CD4-positive, alpha-beta T cell treated with Interleukin-6 at 100 ng/mL for 8 hours (primary cell): ENCODE measurements at places on chromosomes 1 and 21.

GRCh38 chr1:203590603-203591002 lies 36.0 kb upstream of the ATP2B4 start:
- no peak for DNase-seq

GRCh38 chr1:94463765-94464330 lies 45.7 kb downstream of the ABCD3 start:
- peak; percentile 8 for DNase-seq

DNA sequence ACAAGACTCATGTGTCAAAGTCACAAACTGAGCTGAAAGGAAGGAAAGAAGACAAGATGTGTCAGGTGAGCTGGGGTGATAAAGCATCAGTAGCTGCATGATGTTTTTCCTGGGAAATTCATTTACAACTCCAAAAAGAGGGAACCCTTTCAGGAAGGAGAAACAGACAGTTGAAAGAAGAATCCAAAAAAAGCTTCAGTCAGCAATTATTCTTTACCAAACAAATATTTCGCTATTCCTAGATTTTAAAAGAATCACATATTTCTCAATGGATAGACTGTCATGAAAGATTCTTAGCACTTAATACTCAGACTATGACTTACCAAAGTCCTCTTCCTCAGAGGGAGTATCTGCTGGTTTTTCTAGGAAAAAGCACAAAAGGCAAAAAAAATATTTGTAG lies 214.7 kb downstream of the SLC44A5 start:
- no peak for DNase-seq

GRCh38 chr1:94056171-94056570 lies 64.8 kb downstream of the ABCA4 start:
- no peak for DNase-seq

DNA sequence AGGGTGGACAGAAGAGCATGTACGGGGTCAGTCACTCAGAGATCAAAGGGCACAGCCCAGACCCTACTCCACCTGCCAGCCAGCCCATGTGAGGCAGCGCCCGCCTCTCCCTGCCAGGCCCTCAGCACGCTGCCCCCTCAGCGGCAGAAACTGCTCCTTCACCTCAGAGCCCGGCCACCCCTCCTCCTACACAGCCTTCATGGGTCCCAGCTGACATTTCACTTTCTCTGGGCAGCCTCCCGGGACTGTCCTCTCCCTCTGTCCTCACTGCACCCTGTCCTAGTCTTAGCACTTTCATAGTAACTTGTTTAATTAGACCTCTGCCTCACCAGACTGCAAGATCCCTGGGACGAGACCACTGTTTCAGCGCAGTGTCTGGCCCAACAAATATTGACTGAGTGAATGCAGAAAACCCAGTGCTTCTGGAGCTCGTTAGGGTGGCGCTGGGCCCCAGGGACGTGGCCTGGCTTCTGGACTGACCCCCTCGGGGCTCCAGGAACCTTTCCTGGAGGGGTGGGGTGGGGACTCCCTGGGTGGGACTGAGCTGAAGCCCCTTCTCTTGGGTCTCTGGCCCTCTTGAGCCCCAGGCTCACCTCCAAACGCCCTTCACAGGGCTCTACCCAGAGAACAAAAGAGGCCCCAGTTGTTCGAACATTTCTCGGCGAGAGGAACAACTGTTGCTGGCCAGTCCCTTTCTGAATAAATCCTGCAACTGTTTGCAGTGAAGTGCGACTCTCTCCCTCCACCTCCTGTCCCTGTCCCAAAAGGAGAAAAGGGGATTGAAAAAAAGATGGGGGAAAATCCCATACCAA lies 114.9 kb downstream of the CASZ1 start:
- DNase-seq: no peak

- DNase-seq: no peak
These were observed 876 bp downstream of the DENND2C start for GRCh38 chr1:114668784-114669561.

DNA sequence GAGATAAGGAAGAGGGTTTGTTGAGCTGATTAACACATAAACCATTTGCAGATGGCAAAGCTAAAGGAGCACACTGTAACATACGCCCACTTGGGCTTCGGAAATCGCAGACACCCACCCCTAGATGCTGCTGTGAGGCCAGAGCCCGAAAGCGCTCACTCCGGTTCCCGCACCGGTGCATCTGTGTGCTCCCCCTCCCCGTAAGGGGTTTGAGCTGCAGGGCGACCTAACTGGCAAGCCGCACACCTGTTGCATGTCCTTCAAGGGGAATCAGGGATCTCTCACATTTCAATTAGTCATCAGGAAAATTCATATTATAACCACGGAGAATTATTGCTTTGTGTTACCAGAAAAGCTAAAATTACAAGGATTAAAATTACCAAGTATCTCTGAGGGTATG lies 1.4 kb upstream of the CFH start:
- DNase-seq: no peak

GRCh38 chr1:13549521-13549920 lies 34.1 kb upstream of the PDPN start:
- no peak for DNase-seq

GRCh38 chr1:31726715-31727114 lies 22.9 kb upstream of the COL16A1 start:
- no peak for DNase-seq

- DNase-seq: no peak
These were observed 1.4 kb upstream of the PADI6 start for GRCh38 chr1:17370618-17371017.

GRCh38 chr1:155329980-155330598 lies 9.4 kb downstream of the RUSC1 start:
- DNase-seq: no peak

GRCh38 chr1:184302346-184302745 lies 84.5 kb upstream of the C1orf21 start:
- no peak for DNase-seq

DNA sequence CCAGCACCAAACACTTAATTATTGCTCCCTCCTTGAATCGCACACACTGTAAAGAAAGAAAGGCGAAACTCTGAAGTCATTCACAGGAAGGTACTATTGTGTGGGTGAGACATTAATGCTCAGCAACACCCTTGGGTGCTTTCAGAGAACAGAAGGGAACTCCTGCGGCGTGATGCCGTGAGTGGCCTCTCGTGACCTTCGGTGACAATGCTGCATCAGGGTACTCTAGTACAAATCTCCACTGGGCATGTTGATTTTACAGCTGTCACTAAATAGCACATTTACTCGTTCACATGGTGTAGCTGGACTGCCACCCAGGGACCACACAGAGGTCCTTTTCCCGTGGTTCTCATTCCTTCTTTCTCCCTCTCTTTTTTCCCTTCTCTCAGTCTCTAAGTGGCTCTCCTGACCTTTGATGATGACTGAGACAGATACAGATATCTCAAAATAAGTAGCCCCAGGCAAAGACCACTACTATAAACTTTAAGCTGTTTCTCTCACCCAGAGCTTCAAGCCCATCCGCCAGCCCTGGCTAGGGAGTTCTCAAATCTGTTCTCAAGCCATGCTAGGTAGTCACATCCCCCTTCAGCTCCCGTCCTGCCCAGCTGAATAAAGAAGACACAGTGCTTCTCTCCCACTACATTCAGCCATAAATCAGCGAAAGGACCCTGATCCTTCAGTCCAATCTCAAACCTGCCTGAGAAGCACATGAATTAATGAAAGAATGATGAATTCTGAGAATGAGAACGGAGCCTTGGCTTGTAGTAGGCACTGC lies 223.4 kb upstream of the FMN2 start:
- no peak for DNase-seq

DNA sequence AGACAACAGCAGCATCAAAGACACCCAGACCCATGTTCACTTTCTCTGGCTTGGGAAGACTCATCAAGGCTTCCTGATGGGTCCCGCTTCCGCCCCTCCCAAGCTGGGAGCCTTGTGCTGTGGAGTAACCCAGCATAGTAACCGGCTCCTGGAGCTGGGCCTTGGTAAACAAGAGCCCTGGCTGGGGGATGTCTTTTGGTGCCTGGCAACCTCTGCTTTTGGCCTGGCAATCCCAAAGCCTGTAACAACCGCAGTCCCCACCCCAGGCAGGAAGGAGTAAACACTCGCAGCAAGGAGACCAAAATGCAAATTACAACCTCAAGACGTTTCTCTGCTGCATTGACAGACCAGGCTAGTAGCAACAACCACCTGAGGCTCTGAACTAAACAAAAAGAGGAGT lies 16.9 kb upstream of the THRAP3 start:
- DNase-seq: no peak

GRCh38 chr1:180247580-180247979 lies 17.5 kb downstream of the LHX4 start:
- no peak for DNase-seq

- DNase-seq: no peak
These were observed 35.1 kb downstream of the FGGY start for GRCh38 chr1:59331686-59332620.

DNA sequence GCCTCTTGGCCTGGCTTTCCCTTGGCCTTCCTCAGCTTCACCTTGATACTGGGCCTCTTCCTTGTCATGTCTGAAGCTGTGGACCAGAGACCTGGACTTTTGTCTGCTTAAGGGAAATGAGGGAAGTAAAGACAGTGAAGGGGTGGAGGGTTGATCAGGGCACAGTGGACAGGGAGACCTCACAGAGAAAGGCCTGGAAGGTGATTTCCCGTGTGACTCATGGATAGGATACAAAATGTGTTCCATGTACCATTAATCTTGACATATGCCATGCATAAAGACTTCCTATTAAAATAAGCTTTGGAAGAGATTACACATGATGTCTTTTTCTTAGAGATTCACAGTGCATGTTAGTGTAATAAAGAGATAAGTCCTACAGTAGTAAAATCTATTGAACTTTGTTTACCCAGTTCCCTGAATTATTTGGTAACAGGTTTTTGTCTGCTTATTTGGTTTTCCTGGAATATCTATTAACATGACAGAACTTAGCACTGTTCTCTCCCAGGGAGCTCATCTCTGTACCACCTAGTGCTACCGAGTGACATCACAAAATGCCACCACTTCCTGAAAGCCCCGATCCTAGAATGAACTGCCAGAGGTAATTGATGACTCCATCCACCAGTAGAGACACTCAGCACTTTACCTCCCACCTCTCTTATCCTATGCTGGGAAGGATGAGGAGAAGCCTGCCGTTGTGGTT lies 22.2 kb downstream of the UBE2T start:
- DNase-seq: no peak

DNA sequence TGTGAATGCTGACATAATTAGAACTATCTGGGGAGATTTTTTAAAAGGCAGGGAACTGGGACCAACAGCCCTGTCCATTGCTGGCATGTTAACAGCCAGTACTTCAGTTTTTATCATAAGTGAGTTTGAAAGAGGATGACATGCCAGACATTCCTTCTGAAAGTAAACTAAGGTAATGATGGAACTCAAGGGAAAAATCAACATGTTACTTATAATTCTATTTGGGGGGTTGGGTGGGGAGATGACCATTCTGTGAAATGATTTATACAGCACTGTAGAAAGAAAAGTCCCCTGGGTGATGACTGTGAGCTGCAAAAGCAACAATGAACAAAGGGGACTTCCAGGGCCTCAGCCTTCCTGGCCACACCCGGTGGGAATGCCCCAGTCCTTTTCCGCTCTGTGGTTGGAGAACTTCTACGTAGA lies 5.4 kb upstream of the LAMC2 start:
- DNase-seq: no peak

GRCh38 chr1:204161609-204162493 lies 4.3 kb downstream of the REN start:
- no peak for DNase-seq

GRCh38 chr1:48016515-48016914 lies 19.3 kb upstream of the TRABD2B start:
- no peak for DNase-seq

- DNase-seq: no peak
These were observed 112.6 kb downstream of the HUNK start for GRCh38 chr21:31985398-31985797.

GRCh38 chr21:46252840-46253239 lies 24.3 kb upstream of the LSS start:
- DNase-seq: no peak

GRCh38 chr1:174692313-174692712 lies 244.5 kb downstream of the GPR52 start:
- DNase-seq: no peak

DNA sequence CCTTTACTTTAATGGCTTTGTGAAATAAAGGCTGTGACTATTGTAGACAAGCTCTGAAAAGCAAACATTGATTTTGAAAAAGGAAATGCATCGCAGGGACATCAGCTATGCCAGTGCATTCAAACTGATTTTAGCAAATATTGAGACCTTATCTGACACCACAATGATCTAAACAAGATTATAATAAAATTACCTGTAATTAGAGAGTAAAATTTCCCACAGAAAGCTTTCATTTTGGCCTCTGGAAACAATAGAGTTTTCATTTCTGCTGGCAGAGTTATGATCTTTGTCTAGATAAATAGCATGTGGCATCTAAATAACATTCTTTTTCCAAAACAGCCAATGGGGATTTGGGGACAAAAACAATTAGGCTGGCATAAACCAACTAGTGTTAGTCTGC lies 650.4 kb upstream of the PRMT6 start:
- DNase-seq: no peak

DNA sequence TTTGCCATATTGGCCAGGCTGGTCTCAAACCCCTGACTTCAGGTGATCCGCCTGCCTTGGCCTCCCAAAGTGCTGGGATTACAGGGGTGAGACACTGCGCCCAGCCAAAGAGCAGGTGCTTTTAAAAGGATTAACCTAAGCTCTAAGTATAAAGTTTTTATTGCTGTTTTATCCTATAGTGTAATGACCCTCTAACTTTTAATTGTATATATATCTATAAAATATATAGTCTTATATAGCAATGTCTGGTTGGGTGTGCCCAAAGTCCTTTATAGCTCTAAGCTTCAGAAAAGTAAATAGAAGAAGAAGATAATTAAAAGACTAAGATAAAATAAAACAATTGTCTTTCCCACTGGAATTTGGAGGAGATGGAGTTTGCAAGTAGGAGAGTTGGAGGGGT lies 73.8 kb upstream of the ATP5PO start:
- DNase-seq: no peak

DNA sequence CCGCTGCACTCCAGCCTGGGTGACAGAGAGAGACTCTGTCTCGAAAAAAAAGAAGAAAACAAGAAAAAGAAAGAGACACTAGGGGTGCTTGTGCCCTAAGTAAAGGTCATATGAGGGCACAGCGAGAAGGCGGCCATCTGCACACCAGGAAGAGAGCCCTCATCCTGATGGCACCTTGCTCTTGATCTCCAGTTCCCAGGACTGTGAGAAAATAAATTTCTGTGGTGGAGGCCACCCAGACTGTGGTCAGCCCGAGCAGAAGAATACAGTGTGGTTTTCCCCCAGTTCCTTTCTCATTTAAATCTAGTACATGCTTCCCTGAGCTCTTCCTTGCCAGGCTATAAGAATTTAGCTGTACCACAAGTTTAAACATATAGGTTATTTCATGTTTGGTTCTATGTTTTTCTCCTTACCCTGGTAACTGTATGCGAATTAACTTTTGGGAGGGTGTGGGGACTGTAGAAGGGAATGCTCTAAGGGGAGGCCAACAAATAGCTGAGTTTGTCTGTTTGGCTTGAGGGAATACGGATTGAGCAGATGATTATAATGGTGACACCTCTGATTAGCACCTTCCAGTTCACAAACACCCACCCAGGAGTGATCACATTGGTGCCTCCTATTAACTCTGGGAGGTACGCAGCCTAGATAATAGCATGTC lies 119.6 kb upstream of the ERRFI1 start:
- DNase-seq: no peak

GRCh38 chr21:37270576-37271365 lies 3.6 kb upstream of the VPS26C start:
- no peak for DNase-seq

GRCh38 chr1:48757363-48757762 lies 19.3 kb downstream of the BEND5 start:
- DNase-seq: no peak

GRCh38 chr1:155016231-155016831 lies 13.7 kb downstream of the ZBTB7B start:
- peak; percentile 32 for DNase-seq

- no peak for DNase-seq
These were observed 8.5 kb downstream of the IL23R start for GRCh38 chr1:67174716-67175284.
